ENCODE measurements at places on chromosomes 7 and 10. TPM values are rescaled to one million over a fixed set of nuclear protein-coding genes. Genes with fewer than 3 reads are reported as not detected.

The SEMA4G gene
- 0.81 TPM for total RNA-seq

The PON3 gene
- not detected for total RNA-seq

The SPAM1 gene
- not detected for total RNA-seq

The SOSTDC1 gene
- total RNA-seq: not detected

The SLC16A12 gene
- 0.90 TPM for total RNA-seq

The PLEKHS1 gene
- not detected for total RNA-seq

The GPR15LG gene
- total RNA-seq: not detected

The MBL2 gene
- total RNA-seq: not detected

The EBF3 gene
- 14.7 TPM for total RNA-seq

The CLRN3 gene
- not detected for total RNA-seq

The GPR146 gene
- total RNA-seq: 1.2 TPM

Measured in fibroblast of the aortic adventitia (primary cell).